Naive thymus-derived CD8-positive, alpha-beta T cell (primary cell): ENCODE measurements at places on chromosomes 13 and 19. TPM values are rescaled to one million over a fixed set of nuclear protein-coding genes. Genes with fewer than 3 reads are reported as not detected.

The MLNR gene
- polyA plus RNA-seq: not detected

The KLK1 gene
- polyA plus RNA-seq: not detected

The ENOX1 gene
- not detected for polyA plus RNA-seq

The CEACAM1 gene
- polyA plus RNA-seq: 1.3 TPM

The TICAM1 gene
- polyA plus RNA-seq: 3.3 TPM
